Vagina (tissue), 2 donors: ENCODE measurements at places on chromosomes 7 and 10.

DNA sequence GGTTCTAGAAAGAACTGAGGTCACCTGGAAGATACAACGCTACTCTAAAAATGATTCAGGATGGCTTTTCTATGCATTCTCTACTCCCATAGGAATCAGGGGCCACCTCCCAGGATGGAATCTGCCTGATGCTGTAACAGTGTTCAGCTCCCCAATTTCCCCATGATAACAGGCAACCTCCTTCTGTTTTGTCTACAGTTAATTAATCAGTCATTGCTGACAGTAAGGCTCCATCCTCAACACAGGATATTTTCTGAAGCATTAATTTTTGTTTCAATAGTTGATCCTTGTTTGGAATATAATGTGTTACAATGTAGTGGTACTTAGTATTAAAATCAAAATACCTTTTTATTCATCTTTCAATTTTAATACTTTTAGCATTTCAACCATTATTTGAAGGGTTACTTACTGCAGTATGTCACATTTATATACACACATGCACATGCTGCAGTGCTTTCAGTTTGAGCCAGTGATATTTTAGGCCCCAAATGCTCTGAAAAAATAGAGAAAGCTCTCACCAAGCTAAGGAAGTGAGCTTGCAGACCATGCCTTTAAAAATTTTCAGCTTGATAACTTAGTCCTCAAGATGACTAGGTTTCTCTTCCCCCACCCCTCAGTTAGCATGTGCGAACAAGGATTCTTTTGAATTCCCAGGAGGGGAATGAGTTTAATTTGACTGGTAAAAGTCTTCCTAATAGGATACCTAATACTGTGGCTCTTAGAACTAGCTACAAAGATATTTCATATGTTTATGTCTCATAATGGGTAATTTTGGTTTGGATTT is 592 bp upstream of the PIK3CG start:
- H3K4me1 ChIP-seq: peaks cover 13% of the 10 kb centered on the region
- peak overlapping the region; percentile 42 for H3K27ac ChIP-seq
- H3K27me3 ChIP-seq: no peaks in the 10 kb centered on the region
- H3K4me3 ChIP-seq: no peak overlapping the region
- DNase-seq: no peak

DNA sequence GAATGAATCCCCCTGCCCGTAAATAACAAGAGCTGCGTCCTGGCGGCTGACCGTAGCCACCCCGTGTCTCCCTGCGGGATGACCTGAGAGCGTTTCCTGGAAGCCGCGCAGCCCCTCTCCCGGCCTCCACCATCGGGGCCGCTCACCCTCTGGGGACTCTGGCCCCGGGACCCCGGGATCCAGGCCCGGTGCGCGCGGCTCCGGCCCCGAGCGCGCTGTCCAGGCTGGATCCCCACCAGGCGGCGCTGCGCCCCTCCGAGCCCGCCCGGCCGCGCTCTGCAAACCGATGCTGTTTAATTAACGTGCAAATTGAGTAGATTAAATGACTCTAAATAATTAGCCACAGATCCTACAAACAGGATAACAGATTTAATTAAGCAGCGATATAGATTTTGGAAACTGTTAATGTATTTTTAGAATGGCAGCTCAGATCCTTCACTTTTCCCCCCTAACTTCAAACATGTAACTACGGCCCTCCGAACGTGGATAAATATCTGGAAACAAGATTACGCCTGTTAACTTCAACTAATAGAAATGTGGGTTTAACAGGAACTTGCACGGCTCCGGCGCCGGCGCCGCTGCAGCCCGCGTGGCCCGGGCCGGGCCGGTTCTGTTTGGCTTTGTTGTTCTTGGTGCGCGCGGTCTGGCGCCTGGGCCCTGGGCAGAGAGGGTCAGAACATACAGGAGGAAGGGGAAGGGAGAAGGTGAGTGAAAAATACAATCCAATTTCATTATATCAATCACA is 7.1 kb upstream of the UNCX start:
- H3K27ac ChIP-seq: no peak overlapping the region
- DNase-seq: no peak
- peaks cover 38% of the 10 kb centered on the region for H3K27me3 ChIP-seq
- peaks cover 10% of the 10 kb centered on the region for H3K4me1 ChIP-seq
- H3K4me3 ChIP-seq: no peak overlapping the region
- H3K36me3 ChIP-seq: no peaks in the 10 kb centered on the region

DNA sequence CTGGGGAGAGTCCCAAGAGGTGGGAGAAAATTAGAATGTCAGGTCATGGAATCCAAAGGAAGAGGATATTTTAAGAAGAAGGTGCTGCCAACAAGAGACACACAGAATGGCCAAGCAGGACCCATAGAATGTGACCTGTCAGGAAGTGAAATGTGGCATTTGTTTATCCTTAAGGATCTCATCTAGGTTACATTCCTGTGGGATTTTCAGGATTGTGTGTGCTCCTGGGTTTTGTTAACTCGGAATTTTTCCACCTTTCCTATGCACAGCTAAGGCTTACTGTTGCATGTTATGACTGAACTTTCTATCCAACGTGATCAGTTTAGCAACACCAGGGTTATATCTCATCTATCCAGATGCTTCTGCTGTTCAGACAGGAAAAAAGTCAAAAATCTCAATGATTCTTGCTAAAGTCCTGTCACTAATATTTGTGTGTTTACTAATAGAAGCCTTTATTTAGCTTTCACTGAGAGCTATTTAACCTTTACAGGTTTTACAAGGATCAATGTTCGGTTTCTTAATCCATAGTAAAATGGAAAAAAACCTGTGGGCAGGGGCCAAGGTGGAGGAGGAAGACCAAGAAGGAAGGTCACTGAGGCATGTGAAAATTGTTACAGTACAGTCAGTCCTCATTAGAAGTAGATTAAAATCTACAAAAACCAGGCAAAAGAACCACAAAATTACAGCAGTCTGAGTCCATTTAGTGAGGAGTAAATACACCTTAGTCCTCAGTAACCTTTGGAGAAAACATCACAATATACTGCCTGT is 437.8 kb upstream of the NPVF start:
- no peaks in the 10 kb centered on the region for H3K27me3 ChIP-seq
- H3K27ac ChIP-seq: peak overlapping the region; percentile 53
- H3K4me1 ChIP-seq: peaks cover 68% of the 10 kb centered on the region
- H3K36me3 ChIP-seq: no peaks in the 10 kb centered on the region
- H3K4me3 ChIP-seq: no peak overlapping the region

DNA sequence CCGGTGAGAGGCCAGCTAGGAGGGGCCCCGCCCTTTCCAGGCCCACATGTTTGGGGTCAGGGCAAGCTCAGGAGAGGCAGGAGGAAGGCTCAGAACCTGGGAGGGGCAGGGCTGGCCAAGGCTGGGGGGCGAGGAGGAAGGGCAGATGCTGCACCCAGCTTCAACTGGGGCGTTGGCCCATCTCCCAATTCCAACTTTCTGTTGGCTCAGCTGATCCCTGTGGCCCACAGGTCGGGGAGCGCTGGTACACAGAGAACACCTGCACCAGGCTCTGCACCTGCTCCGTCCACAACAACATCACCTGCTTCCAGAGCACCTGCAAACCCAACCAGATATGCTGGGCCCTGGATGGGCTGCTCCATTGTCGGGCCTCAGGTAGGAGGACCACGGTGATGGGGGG is 40.1 kb downstream of the ZAN start:
- no peak overlapping the region for H3K27ac ChIP-seq
- H3K4me3 ChIP-seq: no peak overlapping the region
- no peaks in the 10 kb centered on the region for H3K36me3 ChIP-seq
- H3K4me1 ChIP-seq: no peaks in the 10 kb centered on the region

- no peak for DNase-seq
- no peaks in the 10 kb centered on the region for H3K36me3 ChIP-seq
- H3K4me1 ChIP-seq: no peaks in the 10 kb centered on the region
- H3K4me3 ChIP-seq: no peak overlapping the region
Observed at GRCh38 chr10:35912615-35913569, 270.8 kb upstream of the FZD8 start.

- no peak overlapping the region for H3K4me3 ChIP-seq
- H3K36me3 ChIP-seq: no peaks in the 10 kb centered on the region
- no peak overlapping the region for H3K27ac ChIP-seq
- no peaks in the 10 kb centered on the region for H3K27me3 ChIP-seq
Observed at GRCh38 chr7:23072048-23072447, 33.5 kb upstream of the KLHL7 start.

- DNase-seq: no peak
- no peaks in the 10 kb centered on the region for H3K27me3 ChIP-seq
- H3K4me1 ChIP-seq: peaks cover 4% of the 10 kb centered on the region
- no peaks in the 10 kb centered on the region for H3K36me3 ChIP-seq
- no peak overlapping the region for H3K27ac ChIP-seq
Observed at GRCh38 chr10:74300666-74301065, 149.6 kb downstream of the ADK start.

GRCh38 chr10:24652381-24652957 is 71.2 kb downstream of the ARHGAP21 start:
- DNase-seq: no peak
- no peaks in the 10 kb centered on the region for H3K36me3 ChIP-seq
- no peak overlapping the region for H3K4me3 ChIP-seq
- no peaks in the 10 kb centered on the region for H3K27me3 ChIP-seq

- no peak for DNase-seq
- H3K4me3 ChIP-seq: no peak overlapping the region
- H3K4me1 ChIP-seq: peaks cover 4% of the 10 kb centered on the region
- H3K36me3 ChIP-seq: no peaks in the 10 kb centered on the region
Observed at GRCh38 chr10:34252111-34252510, 563.0 kb downstream of the PARD3 start.

GRCh38 chr10:9800011-9800410 is 1217.7 kb upstream of the CELF2 start:
- H3K4me3 ChIP-seq: no peak overlapping the region
- H3K36me3 ChIP-seq: no peaks in the 10 kb centered on the region
- DNase-seq: no peak

DNA sequence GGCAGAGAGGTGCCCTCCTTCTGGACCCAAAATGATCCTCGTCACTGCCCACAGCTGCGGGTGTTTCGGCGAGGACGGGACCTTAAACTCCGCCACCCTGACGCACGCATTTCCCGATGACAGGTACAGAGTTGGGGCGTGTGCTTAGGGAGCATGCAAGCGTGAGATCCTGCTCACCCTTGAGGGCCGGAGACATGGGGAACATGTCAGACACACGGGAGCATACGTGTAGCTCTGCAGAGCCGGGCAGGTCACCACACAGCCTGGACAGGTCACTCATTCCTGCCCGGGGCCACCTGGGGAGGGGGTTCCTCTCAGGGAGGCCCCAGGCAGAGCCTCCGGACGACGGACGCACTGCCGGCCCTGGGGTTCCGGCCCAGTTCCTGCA is 57.6 kb upstream of the PDGFA start:
- H3K27ac ChIP-seq: no peak overlapping the region
- H3K4me1 ChIP-seq: peaks cover 10% of the 10 kb centered on the region
- no peaks in the 10 kb centered on the region for H3K27me3 ChIP-seq
- no peak overlapping the region for H3K4me3 ChIP-seq
- H3K36me3 ChIP-seq: no peaks in the 10 kb centered on the region

GRCh38 chr7:21430575-21430954 is 2.7 kb downstream of the SP4 start:
- peaks cover 55% of the 10 kb centered on the region for H3K4me1 ChIP-seq
- H3K36me3 ChIP-seq: no peaks in the 10 kb centered on the region
- H3K27me3 ChIP-seq: no peaks in the 10 kb centered on the region
- no peak overlapping the region for H3K4me3 ChIP-seq

- H3K4me1 ChIP-seq: no peaks in the 10 kb centered on the region
- H3K27me3 ChIP-seq: no peaks in the 10 kb centered on the region
- no peak overlapping the region for H3K27ac ChIP-seq
Observed at GRCh38 chr10:7251696-7252465, 159.0 kb downstream of the SFMBT2 start.

- H3K27me3 ChIP-seq: peaks cover 4% of the 10 kb centered on the region
- DNase-seq: no peak
- peaks cover 16% of the 10 kb centered on the region for H3K4me1 ChIP-seq
- H3K36me3 ChIP-seq: no peaks in the 10 kb centered on the region
- H3K4me3 ChIP-seq: peak overlapping the region; percentile 40
Observed at GRCh38 chr7:142796501-142797390, 26.0 kb downstream of the PRSS2 start.

GRCh38 chr7:102310414-102310815 is 23.7 kb downstream of the SH2B2 start:
- peaks cover 8% of the 10 kb centered on the region for H3K4me1 ChIP-seq
- no peaks in the 10 kb centered on the region for H3K36me3 ChIP-seq
- H3K4me3 ChIP-seq: no peak overlapping the region
- DNase-seq: no peak
- no peaks in the 10 kb centered on the region for H3K27me3 ChIP-seq
- H3K27ac ChIP-seq: no peak overlapping the region

DNA sequence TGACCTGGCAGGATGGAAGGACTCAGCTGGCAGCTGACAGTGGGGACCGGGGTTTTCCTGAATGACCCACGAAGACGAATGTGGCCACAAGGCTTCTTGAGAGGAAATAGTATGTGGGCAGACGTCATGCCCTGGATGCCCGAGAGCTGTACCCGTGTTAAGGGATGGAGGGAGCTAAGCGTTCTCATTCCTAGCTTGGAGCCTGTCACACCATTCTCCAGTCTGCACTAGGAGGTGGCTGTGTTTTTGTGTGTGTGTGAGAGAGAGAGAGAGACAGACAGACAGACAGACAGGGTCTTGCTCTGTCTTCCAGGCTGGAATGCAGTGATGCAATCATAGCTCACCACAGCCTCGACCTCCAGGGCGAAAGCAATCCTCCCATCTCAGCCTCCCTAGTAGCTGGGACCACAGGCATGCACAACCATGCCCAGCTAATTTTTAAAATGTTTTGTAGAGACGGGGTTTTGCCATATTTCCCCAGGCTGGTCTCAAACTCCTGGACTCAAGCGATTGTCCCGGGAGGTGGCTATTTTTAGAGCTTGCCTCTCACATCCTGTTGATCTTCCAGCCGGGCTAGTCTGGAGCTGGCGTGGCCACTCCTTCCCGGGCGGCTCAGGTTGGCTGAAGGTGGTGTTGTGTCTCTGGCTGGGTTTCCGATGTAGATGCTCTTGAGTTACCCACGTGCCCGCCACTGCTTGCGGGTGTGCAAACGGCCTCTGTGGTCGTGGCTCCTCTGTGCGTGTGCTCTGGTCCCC is 2.1 kb downstream of the AMZ1 start:
- H3K27ac ChIP-seq: no peak overlapping the region
- no peak overlapping the region for H3K4me3 ChIP-seq
- H3K4me1 ChIP-seq: peaks cover 30% of the 10 kb centered on the region
- H3K36me3 ChIP-seq: no peaks in the 10 kb centered on the region

GRCh38 chr7:54885285-54885684 is 126.3 kb upstream of the SEC61G start:
- H3K36me3 ChIP-seq: no peaks in the 10 kb centered on the region
- H3K4me3 ChIP-seq: no peak overlapping the region
- no peaks in the 10 kb centered on the region for H3K27me3 ChIP-seq
- no peak overlapping the region for H3K27ac ChIP-seq
- no peaks in the 10 kb centered on the region for H3K4me1 ChIP-seq
